ENCODE measurements at places on chromosomes 7 and 10. TPM values are rescaled to one million over a fixed set of nuclear protein-coding genes. Genes with fewer than 3 reads are reported as not detected.

GRCh38 chr10:104767745-104768144 is 126.7 kb downstream of the SORCS3 start:
- no peak for DNase-seq

DNA sequence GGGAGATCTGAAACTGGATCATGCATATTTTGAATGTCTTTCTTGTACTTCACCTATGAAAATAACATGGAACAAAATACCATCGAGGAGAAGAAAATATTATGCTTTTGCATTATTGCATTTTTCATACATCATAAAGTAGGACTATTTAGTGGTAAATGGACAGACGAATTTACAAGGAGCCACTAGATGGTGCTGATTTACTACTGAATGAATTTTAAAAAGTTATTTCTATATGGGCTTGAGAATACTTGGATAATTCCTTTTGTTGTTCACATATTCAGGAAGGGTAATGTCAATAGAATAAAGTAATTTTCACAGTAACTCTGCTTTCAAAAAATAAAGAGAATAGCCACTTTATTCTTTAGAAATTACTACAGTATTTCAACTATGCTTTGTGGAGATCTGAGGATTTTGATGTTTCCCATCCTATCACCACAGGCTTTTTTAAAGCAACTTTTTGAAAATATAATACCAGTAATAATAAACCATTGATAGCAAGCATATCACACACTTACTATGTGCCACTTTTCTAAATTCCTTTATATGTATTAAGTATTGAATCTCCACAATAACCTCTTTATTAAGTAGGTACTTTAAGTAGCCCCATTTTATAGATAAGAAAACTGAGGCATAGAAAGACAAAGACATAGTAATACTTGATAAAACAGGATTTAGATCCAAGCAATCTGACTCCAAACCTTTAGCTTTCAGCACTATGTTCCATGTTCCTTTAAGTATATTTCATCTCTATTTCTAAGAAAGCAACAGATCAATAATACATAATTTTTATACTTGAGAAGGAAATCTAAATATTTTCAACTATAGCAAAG is 38.6 kb downstream of the NEBL start:
- no peak for DNase-seq

- DNase-seq = peak; percentile 41
Measured at GRCh38 chr10:128631801-128632241, 505.6 kb upstream of the MKI67 start.

The AGK gene
- total RNA-seq = 38.8 TPM

GRCh38 chr7:158655507-158655906 is 49.1 kb downstream of the NCAPG2 start:
- no peak for DNase-seq

GRCh38 chr10:69908124-69908523 is 106.4 kb downstream of the COL13A1 start:
- no peak for DNase-seq

The PSMC2 gene
- 119 TPM for total RNA-seq
